Stimulated activated CD8-positive, alpha-beta memory T cell treated with anti-CD3 and anti-CD28 coated beads, Interleukin-4, amount 100 ng/mL, for 1 hour (primary cell): ENCODE measurements at places on chromosomes 7 and 10.

DNA sequence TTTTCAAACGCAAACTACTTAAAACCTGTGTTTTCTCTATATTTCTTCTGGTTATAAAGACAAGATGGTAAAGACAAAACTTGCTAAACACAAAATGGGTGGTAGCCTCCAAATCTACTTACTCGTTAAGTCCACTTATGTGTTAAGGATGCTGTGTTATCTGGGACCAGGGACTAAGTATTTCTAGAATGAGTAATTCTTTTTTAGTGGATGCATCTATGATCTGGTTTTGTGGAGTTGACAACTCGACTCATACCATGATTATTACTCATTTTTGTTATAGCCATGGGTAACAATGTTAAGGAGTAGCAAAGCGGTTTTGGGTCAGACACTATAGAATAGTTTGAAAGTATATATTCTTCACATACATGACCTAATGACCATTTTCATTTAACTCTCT, 239.5 kb upstream of the FOXP2 start:
- DNase-seq = no peak

- DNase-seq = no peak
These were observed 141.3 kb downstream of the IDE start for GRCh38 chr10:92432596-92432995.

- DNase-seq = no peak
These were observed 223.7 kb downstream of the BUB3 start for GRCh38 chr10:123377883-123378282.

GRCh38 chr7:2540641-2541051, 14.7 kb downstream of the BRAT1 start:
- DNase-seq = no peak

- no peak for DNase-seq
These were observed 350.8 kb downstream of the KCNMA1 start for GRCh38 chr10:77286531-77287508.

DNA sequence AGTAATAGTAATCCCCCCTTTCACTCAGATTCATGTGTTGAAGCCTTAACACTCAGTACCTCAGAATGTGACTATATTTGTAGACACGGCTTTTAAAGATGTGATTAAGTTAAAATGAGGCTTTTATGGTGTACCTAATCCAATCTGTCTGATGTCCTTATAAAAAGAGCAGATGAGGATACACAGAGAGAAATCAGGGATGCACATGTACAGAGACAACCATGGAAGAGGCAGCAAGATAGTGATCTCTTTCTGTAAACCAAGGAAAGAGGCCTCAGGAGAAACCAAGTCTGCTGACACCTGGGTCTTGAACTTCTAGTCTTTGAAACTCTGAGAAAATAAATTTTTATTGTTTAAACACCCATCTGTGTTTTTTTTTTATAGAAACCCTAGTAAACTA, 44.0 kb upstream of the ZNF365 start:
- DNase-seq = no peak

DNA sequence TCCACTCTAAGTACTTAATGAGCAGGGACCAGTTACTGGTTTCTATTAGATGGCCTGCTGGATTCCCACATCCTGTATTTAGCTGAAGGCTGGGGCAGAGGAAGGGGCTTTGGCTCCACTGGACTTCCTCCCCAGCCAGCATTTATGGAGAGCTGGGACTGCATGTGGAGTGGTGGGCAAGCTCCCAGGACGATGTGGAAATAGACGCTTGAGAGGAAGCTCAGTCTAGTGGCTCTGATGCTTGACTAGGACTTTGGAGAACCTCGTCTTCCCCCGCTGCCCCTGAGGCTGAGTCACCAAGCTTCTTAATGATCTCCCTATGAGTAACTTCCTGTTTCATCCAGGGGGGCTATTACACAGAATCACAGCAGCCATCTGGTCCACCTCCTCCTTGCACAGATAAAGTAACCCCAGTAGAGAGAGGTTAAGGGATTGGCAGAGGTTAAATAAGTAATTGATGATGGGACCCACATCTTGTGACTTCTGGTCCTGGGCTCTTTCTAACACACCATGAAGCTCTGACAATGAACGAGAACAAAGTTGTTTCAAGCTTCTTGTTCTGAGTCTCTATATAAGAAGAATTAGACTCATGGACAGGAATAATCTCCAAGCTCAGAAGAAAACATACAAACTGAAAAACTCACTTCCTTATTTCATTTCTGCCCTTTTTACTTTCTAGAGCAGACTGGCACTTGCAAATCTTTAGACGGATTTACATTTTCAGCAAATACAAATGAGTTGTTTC, 126.2 kb downstream of the PRPF18 start:
- no peak for DNase-seq

- DNase-seq = no peak
These were observed 210.3 kb downstream of the GPAM start for GRCh38 chr10:111973306-111973705.

DNA sequence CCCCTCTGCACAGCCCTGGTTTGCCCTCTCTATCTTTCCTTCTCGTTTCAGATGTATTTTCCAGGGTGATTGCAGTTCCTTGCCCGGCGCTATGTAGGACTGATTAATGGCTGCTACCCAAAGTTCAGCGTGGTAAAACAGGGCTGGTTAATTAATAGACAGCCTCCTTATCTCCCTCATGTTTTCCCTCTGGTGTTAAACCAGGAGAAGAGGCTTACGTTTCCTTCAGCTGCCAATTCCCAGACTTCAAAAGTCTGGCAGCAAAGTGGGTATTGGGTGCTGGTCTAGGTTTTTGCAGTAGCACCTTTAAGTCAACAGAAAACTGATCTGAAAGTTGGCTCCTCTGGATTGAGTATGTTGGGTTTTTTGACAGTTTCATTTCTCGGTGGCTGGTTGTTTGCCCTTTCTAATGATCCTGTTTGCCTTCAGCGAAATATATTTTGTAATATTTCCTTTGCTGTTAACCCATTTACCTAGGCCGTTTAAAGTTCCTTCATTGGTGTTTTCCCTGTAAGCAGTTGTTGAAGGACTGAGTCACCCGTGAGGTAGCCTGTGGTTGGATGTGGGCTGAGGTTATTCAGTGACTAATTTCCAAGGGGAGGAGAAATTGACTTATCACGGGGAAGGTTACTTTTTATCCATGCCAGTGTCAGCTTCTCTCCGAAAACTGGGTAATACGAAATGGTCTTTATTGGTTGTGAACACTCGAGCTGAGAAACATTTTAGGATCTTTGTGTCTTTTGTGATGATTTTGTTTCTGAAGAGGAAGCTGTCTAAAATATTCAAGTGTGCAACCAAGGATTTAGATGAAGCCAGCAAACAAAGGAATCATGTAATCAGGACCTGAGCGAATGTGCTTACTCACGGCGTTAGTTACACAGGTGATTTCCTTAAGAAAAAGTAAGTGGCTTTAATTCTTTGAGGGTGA, 257.2 kb downstream of the KIAA1217 start:
- no peak for DNase-seq

DNA sequence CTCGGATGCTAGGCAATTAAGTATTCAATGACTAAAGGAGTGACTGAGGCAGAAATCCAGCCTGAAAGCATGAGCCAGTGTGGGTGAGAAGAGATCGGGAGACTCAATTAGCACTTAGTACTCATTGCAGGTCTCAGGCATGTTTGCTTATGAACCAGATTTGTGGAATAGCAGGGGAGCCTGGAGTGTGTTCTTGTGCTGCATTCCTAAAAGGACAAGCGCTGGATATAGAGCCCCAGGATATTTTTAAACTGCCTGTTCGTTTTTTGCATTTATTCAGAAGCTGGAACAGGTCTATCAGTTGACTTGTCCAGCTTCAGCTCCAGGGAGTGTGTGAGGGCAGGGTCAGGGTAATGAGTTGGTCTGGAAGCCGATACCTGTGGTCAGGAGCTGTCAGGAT, 120.3 kb downstream of the BMPER start:
- no peak for DNase-seq

- DNase-seq = no peak
These were observed 1092.8 kb downstream of the SORCS3 start for GRCh38 chr10:105733924-105734323.

DNA sequence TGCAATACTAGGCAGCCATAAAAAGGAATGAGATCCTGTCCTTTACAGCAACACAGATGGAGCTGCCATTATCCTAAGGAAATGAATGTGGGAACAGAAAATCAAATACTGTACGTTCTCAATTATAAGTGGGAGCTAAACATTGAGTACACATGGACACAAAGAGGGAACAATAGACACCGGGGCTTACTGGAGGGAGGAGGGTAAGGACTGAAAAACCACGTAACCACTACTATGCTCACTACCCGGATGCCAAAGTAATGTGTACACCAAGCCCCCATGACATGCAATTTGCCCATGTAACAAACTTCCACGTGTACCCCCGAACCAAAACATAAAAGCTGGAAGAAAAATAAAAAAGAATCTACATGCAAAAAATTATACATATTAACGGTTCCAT, 587.0 kb downstream of the PARD3 start:
- DNase-seq = no peak

DNA sequence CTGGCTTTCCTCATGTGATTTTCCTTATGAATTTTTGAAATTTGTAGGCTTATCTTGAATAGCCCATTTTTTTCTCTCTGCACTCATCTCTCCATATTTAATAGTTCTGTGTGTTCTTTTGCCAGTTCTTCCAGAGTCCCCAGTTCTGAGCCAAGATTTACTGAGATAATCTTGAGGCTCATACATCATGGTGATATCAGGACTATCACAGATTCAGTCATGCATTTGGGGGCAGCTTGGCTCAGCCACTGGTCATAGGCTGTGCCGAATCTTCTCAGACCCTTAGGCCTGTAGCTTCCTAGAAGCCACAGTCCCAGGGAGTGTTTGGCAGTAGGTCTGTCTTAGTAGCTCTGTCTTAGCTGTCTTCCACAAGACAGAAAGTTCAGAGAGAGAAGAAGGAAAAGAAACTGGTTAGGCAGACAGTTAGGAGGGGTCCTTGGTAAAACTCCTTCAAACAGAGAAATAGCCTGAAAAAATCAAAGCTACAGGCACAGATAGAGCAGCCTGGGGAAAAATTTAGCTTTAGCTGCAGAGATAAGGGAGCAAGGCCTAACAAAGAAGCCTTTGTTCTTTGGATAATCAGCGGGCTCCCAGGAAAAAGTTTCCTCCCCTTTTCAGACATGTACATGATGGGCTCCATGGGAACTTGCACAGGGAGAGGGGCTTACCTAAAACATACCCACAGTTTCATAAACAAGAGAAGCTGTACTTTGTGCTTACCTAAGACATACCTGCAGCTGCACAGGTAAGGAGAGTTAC, 29.1 kb downstream of the FAS start:
- no peak for DNase-seq

DNA sequence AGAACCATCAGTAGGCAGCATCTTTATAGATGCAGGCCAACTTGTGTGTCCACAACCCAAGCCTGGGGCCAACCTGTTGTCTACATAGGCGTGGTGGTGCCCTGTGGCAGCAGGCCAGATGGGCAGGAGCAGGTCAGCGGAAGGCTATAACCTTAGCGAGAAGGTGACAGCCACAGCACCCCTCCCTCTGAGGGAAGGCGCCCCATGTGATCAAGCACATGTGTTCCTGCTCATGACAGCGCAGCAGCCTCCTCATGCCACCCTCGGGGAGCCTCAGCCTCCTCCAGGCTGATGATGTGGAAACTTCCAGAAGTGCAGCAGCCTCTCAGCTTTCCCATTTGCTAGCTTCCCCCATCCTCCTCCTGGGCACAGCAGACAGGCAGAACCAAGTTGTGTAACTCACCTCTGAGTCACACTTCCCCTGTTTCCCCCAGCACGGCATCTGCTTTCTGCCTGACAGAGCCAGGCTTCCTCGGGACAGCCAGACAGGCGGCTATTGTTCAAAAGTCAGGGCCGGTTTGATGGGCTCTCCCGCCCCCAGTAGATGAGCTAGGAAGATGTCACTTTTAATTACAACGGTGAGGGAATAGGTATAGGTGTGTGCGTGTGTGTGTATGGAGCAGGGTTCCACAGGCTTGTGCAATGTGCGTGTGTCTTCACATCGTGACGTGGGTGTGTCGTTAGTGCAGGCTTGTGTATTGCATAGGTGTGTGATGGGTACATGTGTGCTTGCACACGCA, 312.0 kb upstream of the ZMIZ1 start:
- no peak for DNase-seq

- DNase-seq = no peak
These were observed 65.1 kb downstream of the PPP1R3C start for GRCh38 chr10:91567815-91568214.

GRCh38 chr10:54710918-54711317, 90.1 kb downstream of the PCDH15 start:
- no peak for DNase-seq

DNA sequence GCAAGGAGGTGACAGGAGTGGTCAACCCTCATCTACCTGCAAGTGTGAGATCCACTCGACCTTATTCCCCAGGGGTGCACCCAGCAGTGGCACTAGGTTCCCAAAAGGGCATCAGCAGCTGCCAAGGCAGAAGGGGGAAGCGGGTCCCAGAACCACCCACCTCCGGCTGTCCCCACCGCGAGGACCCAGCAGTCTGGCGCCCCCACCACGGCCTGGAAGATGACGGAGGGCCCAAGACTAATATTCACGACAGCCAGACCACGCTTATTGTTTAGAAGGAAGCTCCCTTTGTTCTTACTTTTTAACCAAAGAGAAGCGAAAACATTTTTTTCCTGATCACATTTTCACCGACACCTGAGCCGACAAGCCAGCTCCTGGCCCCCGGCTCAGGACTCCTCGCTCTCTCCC, 3.6 kb upstream of the EVX1 start:
- no peak for DNase-seq

GRCh38 chr7:48183370-48183743, 12.1 kb downstream of the ABCA13 start:
- no peak for DNase-seq

DNA sequence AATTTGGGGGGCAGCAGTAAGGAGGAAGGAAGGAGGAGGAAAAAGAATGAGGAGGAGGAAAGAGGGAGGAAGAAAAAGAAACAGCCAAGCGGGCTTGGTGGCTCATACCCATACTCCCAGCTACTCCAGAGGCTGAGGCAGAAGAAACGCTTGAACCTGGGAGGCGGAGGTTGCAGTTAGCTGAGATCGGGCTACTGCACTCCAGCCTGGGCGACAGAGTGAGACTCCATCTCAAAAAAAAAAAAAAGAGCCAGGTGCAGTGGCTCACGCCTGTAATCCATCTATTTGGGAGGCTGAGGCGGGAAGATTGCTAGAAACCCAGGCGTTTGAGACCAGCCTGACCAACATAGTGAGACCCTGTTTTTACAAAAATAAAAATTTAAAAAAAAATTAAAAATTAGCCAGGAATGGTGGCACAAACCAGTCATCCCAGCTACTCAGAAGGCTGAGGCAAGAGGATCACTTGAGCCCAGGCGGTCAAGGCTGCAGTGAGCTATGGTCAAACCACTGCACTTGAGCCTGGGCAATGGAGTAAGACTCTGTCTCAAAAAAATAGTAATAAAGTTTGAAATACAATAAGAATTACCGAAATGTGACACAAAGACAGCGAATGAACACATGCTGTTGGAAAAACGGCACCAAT, 14.1 kb upstream of the CRCP start:
- no peak for DNase-seq

DNA sequence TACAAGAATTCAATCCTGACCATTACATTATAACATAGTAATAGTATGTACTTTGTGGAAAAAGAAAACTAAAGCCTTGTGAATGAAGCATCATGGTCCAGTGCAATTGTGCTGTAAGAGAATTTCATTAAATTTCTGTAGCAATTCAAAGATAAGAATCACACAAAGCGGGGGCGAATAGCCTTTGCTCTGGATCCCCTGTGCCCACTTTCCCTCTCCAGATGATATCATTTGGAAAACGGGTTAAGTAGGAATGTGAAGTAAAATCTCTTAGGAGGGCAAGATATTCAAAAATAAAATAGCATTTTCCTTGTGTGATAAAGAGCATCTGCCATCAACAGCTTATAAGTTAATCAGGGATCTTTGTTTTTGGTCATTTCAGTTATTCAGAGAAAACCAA, 177.1 kb downstream of the CHRM2 start:
- DNase-seq = no peak

- no peak for DNase-seq
These were observed 4.1 kb downstream of the HOXA9 start for GRCh38 chr7:27161214-27161720.
